Aorta (tissue), 5 donors: ENCODE measurements at places on chromosomes 4 and X. TPM values are rescaled to one million over a fixed set of nuclear protein-coding genes. Genes with fewer than 3 reads are reported as not detected.

DNA sequence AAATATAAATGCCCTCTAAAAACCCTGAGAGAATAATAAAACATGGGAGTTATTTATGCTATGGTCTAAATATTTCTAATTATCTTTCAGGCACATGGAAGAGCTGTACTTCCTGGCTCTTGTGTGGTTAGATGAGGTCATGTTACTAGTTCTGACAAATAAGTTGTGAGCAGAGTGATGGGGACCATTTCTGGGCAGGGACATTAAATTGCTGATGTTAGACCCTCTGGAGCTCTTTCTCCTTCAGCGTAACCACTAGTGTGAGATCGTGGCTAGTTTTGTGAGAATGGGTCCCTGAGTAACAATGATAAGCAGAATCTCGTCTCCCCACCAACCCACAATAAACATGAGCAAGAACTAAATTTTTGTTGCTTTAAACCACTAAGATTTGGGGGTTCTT, 108.0 kb downstream of the MAML3 start:
- DNase-seq: no peak

MAGEB4 gene
- not detected for total RNA-seq

GRCh38 chrX:98338544-98338943, 1454.8 kb downstream of the RPA4 start:
- no peak for DNase-seq

MAGEA8 gene
- total RNA-seq: not detected

DNA sequence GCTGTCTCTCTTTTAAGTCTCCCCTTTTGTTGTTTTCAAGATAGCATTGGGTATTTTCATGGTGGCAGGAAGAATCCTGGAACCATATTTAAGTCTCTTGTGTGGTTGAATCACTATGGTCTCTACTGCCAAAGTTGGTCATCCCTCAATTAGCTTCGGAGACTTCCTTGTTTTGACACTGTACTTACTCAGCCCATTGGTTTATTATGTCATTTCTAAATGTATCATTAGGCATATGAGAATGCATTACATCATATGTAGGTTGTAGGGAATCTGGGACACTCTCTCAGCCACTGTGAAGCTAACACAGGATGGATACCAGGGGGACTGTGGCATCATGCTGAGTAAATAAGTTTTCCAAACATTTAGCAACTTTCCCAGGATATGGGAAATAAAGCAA, 211.8 kb downstream of the DTHD1 start:
- DNase-seq: no peak

BTC gene
- 10.0 TPM for total RNA-seq

DNA sequence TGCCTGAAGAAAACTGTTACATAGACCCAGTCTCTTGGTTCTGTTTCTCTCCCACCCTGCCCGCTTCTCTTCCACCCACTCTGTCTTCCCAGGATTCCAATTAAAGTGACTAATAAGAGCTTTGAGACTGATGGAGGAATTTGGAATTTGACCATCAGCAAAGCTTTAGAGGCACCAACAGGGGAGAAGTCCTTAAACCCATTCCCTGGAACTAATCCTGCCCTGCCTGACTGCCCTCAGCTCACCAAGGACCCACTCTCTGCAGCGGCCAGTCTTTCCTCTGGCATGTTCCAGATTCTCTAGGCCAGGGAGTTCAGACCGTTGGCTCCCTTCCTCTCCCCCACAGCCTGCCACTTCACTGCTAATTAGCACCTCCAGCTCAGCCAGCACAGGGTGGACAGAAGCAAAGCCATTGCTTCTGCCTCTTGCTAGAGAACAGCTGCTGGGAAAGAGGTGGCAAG, 23.9 kb downstream of the SCD5 start:
- no peak for DNase-seq

DNA sequence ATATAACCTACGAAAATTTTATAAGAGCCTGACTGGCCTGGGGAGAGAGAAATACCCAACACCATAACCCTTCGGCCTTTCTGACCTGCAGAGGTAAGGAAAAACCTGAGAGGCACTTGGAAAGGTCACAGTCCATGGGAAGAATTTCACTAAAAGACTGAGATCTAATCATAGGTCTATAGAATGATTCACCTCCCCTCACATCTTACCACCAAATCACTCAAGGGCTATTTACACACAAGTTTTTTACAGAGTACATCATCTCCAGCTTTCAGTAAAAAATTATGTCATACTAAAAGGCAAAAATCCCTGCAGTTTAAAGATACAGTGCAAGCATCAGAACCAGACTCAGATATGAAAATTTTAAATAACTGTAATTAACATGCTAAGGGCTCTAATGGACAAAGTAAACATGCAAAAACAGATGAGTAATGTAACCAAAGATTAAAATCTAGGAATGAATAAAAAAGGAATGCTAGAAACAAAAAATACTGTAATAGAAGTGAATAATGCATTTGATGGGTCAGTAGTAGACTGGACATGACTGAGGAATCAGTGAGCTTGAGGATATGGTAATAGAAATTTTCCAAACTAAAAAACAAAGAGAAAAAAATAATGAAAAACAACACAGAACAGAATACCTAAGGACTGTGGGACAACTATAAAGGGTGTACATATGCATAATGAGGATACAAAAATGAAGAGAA, 32.1 kb upstream of the SLC16A2 start:
- DNase-seq: no peak

DNA sequence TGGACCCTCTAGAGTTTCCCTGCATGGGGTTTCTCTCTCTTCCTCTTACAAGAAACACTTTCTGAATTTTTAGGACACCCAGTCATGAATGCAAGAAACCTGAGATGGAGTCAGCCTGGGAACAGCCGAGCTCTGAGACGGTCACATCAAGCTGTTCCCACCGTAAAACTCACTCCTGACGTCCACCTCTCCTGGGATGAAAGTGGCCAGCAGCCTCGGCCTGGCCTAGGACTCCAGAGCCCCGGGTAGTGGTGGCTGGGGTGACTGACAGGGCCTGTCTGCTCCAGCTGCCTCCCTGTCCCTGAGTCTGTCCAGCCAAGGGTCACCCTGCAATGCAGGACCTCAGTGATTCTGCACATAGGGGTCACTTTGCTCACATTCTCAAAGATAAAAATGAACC, 217.8 kb downstream of the SHOX start:
- no peak for DNase-seq
